Esophagus squamous epithelium (tissue), 5 donors: ENCODE measurements at places on chromosomes 2 and 18.

DNA sequence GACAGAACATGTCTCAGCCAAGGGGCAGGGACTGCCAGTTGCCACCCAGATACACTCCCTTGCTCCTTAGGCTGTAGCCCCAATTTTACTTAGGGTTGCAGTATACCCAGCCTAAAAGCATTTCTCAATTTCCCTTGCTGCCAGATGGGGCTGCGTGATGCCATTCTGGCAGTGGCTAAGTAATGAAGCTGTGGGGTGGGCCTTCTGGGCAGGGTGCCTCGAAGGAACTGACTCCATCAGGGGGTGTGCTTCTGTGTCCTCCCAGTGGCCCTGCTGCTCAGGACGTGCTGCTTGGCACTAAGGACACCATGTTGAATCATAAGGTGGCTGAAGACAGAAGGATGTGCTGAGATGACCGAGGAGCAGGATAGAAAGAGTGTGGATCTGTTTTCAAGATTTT lies 74.2 kb downstream of the VWA3B start:
- no peak for DNase-seq

- DNase-seq = no peak
Measured at GRCh38 chr2:190553254-190553653, 18.7 kb upstream of the NEMP2 start.

DNA sequence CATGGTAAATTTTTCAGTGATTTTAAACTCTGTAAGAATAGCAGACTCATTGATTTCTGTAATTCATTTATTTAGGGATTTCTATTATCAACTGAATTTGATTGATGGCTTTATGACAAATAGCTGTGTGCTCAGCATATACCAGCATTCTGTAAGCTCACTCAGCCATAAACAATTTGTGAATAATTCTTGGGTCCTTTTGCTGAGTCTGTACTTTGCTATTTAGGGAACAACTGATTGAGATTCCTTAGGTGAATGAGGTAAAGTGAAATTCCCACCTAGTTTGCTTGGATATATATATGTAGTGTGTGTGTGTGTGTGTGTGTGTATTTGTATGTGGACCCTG lies 76.7 kb upstream of the CAVIN2 start:
- no peak for DNase-seq

DNA sequence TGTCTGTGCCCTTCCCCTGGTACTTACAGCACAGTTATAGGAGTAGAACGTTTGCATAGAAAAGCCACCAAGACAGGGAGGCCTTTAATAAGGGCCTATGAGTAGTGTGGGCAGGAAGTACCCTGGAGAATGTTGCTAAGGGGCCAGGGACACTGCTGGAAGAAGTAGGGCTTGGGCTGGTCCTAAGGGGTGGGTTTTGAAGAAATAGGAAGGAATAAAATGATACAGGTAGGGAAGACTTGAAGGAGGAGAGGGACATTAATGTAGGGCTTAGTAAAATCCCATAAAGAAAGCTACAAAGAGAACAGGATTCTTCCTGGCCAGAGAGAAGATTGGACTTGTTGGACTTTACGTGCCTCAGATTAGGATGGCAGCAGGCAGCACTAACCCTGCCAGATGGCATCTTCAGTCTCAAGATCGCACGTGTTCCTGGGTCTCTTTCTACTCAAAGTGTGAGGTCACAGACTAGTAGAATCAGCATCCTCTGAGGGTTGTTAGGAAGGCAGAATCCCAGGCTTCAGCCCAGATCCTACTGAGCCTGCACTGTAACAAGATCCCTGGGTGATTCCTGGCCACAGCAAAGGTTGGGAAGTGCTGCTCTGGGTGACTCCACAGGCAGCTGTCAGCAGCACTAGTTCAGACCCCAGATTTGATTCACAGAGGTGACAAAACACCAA lies 39.2 kb downstream of the EPAS1 start:
- DNase-seq = no peak

DNA sequence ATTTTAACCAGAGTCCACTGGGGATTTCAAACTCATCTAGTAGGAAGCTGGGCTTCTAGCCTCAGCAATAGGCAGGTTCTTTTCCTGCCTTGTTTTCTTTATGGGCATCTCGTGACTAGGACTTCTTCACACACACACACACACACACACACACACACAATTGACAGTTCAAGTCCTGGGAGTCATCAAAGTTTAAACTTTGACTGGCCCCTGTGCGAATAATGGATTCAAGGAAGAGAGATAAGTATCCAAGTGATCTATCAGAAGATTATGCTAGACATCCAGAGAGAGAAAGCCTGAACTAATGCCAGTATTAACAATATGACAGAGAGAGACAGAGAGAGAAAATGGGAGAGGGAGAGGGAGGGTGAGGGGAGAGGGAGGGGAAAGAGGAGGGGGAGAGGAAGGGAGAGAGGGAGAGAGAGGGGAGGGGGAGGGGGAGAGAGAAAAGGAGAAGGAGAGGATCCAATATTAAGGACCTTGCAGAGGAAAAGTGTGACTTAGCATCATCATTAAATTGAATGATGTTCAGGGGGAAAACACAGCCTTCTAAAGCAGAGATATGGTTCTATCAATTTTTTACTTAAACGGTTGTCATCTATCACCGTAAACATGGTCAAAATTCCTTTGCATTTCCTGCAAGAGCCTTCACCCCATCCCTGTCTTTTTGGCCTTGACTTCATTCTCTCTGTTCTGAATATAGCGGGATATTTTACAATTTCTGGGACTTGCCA lies 327.6 kb upstream of the ZEB2 start:
- no peak for DNase-seq

DNA sequence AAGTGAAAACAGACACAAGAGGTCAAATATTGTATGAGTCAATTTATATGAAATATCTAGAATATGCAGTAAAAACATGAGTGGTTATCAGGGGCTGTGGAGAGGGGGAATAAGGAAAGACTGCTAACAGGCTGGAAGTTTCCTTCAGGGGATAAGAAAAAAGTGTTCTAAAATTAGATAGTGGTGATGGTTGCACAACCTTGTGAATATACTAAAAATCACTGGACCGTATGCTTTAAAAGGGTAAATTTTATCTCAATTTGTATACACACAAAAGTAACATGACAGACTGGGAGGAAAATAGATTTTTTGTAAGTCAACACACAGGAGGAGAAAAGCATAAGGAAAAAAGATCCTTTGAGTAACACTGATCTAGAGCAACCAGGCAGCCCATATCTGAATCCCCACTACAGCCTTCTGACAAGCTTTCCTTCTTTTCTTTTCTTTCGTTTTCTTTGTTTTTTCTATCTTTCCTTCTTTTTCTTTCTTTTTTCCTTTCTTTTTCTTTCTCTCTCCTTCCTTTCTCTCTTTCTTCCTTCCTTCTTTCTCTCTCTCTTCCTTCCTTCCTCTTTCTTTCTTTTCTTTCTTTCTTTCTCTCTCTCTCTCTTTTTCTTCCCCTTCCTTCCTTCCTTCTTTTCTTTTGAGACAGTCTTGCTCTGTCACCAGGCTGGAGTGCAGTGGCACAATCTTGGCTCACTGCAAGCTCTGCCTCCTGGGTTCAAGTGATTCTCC lies 95.4 kb downstream of the AAK1 start:
- DNase-seq = no peak

DNA sequence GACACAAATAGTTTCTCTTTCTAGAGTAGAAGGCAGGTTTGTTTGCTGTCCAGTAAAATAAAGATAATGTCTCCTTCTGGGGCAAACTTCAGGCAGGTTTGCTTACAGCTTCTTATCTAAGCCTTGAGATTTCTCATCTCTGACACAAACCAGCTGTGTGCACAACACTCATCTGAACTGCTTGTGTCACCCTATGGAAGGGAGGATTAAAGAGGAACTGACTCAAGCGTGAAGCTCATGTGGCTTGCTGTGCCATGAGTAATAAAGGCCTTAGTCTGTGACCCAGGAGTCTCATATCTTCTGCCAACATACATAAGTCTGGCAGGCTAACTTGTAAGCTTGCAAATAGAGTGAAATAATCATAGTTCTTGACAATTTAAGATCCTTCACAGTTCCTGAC lies 24.2 kb upstream of the CPO start:
- DNase-seq = no peak

- no peak for DNase-seq
Measured at GRCh38 chr2:16416651-16417050, 249.0 kb downstream of the CYRIA start.

DNA sequence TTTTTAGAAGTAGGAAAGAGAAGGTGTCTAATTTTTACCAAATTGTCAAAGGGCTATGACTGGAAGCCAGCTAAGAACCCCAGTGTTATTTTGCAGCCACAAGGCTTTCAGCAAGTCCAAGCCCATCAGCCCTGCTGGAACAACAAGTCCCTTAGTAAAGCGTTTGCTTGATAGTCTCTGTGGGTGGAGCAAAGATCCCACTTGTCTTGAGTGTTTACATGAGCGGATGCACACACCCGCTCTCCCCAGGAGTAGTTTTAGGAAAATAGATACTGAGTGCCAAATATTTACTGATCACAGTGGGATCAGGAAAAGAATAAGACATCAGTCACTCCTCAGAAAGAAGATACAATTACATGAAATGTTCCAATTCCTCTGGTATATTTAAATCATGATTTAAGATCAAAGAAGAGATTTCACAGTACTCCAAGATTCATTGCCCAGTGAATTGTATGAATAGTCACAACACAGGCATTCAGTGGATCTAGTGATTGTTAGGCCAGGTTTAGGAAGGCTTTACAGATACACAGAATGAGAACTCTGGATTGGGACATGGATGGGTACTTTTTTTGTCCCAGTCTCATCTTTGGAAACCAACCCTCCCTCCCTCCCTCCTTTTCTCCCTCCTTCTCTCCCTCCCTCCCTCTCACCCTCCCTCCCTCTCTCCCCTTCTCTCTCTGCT lies 514.9 kb downstream of the PTPRM start:
- DNase-seq = no peak

- DNase-seq = no peak
Measured at GRCh38 chr2:207663870-207664545, 38.8 kb upstream of the METTL21A start.

GRCh38 chr2:123915380-123915779 lies 109.7 kb upstream of the CNTNAP5 start:
- DNase-seq = no peak

GRCh38 chr2:42841344-42841743 lies 49.0 kb upstream of the HAAO start:
- DNase-seq = no peak

DNA sequence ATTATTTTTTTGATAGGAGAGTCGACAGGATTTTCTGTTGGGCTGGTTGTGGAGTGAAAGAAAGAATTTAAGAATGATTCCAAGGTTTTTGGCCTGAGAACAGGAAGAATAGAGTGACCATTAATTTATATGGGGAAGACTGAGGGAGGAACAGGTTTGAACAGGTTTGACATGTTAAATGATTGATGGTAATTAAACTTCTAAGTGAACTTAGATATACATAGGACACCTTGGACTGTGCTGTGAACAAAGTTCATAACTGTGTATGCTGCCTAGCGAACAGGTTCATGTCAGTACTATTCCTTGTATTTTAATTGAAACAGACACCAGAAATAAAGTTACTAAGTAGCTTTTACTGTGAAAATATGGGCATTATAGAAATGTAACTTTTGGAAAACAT lies 212.0 kb downstream of the SPAG16 start:
- DNase-seq = no peak

DNA sequence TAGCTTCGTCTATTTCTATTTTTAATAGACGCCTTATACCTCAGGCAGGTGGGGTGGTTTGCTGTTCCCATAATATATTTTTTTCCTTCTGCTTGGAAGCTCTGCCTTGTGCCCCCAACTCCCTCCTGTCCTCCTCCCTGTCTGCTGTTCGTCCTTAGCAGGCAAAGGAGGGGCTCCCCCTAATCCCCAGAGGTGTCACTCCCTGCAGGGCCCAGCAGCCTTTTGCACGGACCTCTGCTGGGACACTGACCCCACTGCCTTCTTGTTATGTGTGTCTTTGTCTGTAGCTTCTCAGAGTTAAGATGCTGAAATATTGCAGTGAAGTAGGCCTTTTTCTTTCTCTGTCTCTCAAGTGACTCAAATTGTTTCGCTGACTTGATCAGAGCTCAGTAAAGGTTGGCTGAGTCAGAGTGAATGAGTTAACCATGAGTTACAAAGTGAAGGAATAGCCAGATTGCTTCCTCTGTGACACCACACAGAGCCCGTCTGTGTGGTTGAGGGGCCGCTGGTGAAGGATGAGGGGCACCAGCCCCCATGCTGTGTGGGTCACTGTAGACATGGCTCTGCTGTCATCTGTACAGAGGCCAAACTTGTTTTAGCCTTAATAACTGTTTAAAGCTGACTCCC lies 47.7 kb downstream of the PRKCE start:
- no peak for DNase-seq

DNA sequence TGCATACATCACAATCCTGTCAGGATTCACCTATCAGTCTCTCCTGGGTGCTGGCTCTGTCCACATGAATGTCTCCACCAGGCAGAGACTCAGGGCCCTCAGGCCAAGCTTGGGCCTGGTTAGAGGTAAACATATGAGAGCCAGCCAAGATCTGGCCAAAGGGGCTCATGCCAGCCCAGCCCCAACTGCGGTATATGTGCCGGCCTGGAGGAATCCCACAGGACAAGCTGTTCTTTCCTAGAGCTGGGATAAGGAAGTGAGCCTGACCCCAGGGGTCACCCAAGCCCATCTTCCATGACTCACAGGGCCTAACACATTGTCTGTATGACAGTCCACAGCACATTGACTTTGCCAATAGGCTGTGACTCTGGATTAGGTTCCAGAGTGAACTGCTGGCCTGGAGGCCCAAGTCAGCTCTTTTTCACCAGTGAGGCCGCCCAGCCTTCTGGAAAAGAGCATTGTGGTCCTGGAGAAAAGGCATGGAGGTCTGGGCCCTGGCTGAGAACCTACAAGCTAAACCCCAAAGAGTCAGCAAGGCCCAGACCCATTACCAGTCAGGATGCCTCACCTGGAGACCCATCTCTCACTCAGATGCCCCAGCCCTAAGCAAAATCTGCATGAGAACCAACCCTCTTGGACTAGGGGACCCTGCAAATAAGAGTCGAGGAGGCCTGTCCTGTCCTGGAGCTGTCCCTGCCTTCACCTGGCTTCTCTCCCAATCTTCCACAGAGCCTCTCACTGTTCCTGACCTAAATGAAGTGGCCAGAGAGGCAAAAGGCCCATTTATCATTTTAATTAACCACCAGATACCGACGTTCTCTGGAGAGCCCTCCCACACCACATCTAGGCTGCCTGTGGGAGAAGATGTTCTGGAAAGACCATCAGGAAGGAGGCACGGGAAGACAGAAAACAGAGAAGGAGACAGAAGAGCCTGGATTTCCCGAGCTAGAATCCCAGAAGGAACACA lies 120.9 kb upstream of the PKDCC start:
- no peak for DNase-seq

- no peak for DNase-seq
Measured at GRCh38 chr2:14316594-14316993, 315.9 kb upstream of the LRATD1 start.

- no peak for DNase-seq
Measured at GRCh38 chr2:232643813-232644347, 10.5 kb downstream of the EFHD1 start.

DNA sequence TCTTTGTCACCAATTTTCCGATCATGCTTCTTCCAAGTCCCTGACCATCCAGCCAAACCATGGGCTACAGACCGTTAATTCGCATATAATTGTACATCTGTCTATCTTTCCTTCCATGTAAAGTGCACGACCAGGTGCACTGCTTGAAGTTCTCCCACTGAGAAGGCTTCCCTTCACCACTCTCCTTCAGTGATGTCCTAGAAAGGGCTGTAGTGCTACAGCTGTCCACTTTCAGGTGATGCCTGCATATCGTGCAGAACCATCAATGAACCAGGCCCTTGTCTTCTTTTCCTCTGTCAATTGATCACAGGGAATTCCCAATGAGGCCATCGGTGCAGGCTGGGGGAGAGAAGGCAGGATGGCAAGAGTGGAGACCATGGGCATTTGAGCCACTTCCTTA lies 148.9 kb downstream of the TMEM182 start:
- no peak for DNase-seq

- no peak for DNase-seq
Measured at GRCh38 chr2:169480079-169480465, 778 bp downstream of the BBS5 start.

GRCh38 chr18:75926811-75927210 lies 499.3 kb upstream of the SMIM21 start:
- no peak for DNase-seq
